ENCODE measurements at places on chromosomes 3 and 15.

DNA sequence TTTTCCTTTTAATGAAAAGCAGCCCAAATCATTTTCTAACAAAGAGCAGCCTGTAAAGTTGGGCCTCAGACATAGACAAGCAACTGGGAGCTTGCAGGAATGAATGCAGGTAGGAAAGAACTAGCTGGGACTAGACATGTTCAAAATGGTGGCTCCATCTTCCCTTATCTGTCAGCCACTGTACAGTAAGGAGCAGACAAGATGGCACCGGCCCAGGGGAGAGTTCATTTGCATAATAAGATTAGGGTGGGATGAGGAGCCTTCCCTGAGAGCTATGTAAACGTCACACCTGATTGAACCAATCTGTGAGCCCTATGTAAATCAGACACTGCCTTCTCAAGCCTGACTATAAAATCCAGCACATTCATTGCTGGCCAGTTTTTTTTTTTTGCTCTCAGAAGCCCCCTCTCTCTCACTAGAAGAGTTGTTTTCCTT lies 59.7 kb upstream of the GK5 start:
- DNase-seq, result no peak

GRCh38 chr3:14412831-14413380 lies 10.5 kb downstream of the SLC6A6 start:
- DNase-seq, result no peak

DNA sequence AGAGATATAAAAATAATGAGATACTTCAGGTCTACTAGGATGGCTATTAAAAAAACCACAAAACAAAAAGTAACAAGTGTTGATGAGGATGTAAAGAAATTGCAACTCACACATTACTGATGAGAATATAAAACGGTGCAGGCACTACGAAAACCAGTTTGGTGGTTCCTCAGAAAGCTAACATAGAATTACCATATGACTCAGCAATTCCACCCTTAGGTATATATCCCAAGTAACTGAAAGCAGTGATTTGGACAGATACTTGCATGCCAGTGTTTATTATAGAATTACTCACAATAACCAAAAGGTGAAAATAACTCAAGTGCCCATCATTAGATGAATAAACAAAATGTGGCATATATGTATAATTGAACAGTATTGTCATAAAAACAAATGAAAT lies 87.5 kb upstream of the MELTF start:
- no peak for DNase-seq

- no peak for DNase-seq
These were observed 84.2 kb upstream of the ABHD2 start for GRCh38 chr15:89003865-89004725.

- no peak for DNase-seq
These were observed 78.3 kb upstream of the ATP11B start for GRCh38 chr3:182715006-182715405.

- no peak for DNase-seq
These were observed 20.9 kb downstream of the RAB5A start for GRCh38 chr3:19967812-19968211.

DNA sequence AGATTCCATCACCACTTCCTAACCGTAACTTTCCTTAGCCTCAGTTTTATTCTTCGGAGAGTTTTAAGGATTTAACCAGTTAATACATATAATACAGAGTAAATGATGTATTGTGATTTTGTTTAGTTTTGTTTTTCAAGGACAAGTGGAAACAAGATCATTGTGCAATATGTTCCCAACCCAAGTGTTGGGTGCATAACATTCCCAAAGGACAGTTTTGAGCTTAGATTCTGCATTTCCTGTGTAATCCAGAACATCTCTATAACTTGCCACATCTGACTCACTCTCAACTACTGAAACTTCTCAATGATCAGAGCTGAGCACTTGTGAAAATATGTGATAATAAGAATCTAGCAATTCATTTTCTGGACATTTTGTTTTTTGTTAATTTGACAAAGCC lies 466.1 kb upstream of the PPP2R3A start:
- no peak for DNase-seq

DNA sequence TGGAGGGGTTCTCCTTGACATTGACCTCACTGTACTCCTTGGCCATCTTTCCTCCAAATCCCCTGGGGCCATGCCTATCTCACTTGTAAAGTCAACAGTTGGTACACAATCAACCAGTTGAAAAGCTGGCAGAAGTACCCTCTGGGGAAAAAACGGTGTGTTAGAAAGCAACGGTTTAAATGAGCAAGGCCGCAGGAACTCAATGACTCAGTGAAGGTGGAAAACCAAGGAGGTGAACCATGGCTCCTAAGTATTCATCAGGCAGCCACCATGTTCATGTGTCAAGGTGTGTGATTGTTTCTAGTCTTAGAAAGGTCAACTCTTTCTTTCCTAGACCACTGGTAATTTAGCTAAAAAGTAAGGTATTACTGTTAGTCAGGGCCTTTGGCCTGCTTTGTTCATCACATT lies 130.9 kb upstream of the SATB1 start:
- DNase-seq, result no peak

GRCh38 chr15:98673133-98673532 lies 24.8 kb downstream of the IGF1R start:
- no peak for DNase-seq

- no peak for DNase-seq
These were observed 57.5 kb upstream of the SLC6A1 start for GRCh38 chr3:10935028-10935427.

DNA sequence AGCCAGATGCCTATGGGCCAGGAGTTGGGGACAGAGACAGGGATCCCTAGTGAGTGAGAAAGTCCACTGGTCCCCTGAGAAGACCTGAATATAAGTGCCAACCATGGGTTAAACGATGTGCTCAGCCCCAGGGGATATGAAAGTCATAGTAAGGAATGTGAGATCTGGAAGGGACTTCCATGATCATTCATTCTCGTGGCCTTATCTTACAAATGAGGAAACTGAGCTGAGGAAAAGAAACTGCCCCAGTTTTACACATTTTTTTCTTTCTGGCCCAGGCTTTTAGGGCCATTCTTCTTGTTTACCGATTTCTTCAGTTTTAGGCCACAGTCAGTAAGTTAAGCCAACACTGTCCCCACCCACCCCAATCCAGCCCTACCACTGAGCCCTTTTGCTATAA lies 11.1 kb downstream of the CD80 start:
- no peak for DNase-seq

DNA sequence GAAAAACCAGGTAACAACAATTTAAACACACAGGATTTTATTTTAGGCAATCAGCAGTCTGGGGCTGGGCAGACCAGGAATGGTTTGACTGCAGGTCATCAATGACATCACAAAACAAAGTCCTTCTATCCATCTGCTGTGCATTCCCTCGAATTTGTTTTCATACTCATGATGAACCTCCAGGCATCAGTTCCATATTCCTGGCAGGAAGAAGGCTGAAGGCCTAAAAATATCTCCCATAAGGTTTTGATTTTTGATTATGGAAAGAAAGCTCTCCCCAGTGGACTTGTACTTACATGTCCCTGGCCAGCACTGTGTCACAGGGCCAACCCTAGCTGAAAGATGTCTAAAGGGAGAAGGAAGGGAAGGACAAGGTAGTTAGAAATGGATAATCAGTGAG lies 107.4 kb downstream of the PEAK1 start:
- no peak for DNase-seq

DNA sequence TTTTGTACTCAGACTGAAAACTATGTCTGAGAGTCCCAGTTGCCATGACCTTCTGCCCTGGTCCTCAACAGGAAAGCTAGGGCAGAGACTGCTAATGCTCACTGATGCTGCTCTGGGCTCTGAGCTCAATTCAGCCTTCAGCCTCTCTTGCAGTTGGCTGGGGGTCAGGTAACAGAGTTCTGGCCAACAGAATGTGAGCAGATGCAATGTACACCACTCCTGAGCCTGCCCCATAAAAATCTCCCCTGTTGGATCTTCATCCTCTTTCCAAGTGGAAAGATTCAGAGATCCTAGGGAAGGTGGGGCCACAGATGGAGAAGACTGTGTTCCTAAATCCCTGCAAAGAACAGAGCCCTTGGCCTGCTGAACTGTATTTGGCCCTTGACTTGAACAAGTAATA lies 87.8 kb downstream of the PDZRN3 start:
- no peak for DNase-seq

- DNase-seq, result no peak
These were observed 54.4 kb downstream of the ISG20 start for GRCh38 chr15:88693191-88693590.

DNA sequence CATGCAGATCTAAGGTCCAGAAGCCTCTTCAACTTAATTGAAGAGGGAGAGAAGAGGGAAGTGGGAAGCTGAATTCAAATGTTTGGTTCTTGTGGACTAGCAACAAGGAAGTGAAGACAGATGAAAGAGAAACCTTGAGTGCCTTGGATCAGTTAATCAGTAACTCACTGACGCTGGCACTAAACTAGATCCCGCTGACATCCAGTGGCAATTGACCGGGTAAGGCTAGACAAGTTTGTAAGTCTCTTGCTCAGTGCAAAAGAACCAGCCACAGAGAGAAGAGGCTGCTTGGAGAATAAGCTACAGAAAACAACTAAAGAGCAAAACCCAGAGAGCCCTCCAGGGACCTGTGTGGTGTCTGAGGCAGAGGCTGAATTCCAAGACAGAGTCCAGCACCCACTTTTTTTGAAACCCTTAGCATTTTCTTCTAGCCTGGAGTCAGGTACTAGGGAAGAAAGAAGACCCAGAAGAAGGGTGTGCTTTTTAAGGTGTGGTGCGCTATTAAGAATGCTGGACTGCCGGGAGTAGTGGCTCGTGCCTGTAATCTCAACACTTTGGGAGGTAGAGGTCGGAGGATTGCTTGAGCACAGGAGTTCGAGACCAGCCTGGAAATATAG lies 6.9 kb downstream of the PLCH1 start:
- DNase-seq, result no peak

DNA sequence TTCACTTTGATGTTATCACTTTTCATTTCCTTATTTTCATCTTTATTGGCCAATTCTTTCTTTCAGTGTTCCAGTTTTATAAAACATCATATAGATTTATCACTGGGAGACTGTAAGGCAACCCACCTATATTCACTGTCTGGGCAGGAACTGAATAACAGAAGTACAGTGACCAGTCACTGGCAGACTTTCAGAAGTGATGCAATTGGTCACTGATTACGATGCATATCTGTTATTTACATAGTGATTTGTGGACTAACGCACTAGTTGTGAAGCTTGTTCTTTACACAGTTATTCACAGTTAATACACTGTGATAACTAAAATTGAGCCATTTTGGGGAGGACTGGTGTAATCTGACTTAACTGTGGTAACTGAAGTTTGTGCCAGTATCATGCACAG lies 190.2 kb upstream of the DPH6 start:
- DNase-seq, result no peak

- DNase-seq, result no peak
These were observed 5.5 kb upstream of the CLN6 start for GRCh38 chr15:68235022-68235421.

DNA sequence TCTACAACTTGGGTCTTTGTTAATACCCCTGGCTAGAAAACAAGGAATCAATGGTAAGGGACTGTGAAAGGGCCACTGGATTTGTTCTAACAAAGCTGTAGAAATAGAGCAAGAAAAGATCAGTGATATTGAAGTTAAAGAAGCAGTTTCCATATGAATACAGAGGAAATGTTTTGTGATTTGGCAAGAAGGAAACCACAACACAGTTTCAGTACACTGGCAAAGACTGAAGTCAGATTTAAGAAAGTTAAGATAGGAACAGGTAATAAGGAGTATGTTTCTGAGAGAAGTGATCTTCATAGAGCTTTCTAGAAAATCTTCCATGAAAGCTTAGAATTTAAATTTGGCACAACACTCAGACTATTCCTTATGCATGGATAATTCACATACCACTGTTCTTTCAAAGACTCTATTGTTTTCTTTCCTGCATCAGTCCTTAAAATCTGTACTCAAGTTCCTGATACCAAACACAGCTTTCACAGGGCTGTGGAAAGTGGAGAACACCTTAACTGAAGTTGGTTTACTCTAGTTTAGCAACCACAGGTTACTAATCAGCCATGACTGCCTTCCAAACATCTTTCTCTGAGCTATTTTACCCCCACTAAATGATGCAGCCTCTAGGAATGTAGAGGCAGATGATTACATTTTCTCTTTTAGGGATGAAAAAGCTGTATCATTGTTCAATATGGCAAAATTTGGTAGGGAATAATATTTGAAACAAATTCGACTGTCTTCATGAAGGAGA lies 32.4 kb upstream of the ALCAM start:
- DNase-seq, result no peak

- DNase-seq, result no peak
These were observed 66.1 kb upstream of the NR2F2 start for GRCh38 chr15:96264351-96264798.

- no peak for DNase-seq
These were observed 77.9 kb downstream of the ITPR1 start for GRCh38 chr3:4570840-4571621.

GRCh38 chr3:103181160-103181559 lies 746.3 kb downstream of the ZPLD1 start:
- DNase-seq, result no peak

DNA sequence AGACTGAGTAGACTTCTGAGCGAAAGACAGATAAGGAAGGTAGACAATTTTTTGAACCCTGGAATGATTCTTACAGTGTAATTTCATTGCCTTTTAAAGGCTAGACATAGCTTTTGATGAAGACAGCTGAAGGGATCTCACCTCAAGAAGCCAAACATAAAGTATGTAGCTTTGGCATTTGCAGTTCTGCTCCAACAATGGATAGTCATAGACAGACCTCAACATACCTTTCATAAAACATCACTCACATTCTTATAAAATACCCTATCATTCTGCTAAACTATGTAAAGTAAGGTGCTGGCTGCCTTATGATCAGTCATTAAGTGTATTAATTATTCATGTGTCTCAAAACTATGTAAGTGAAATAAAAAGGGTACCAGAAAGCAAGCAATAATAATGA lies 70.0 kb downstream of the UBE3A start:
- DNase-seq, result no peak

GRCh38 chr3:100030346-100030745 lies 84.0 kb downstream of the FILIP1L start:
- DNase-seq, result no peak

GRCh38 chr3:67017211-67017610 lies 19.1 kb downstream of the KBTBD8 start:
- no peak for DNase-seq

DNA sequence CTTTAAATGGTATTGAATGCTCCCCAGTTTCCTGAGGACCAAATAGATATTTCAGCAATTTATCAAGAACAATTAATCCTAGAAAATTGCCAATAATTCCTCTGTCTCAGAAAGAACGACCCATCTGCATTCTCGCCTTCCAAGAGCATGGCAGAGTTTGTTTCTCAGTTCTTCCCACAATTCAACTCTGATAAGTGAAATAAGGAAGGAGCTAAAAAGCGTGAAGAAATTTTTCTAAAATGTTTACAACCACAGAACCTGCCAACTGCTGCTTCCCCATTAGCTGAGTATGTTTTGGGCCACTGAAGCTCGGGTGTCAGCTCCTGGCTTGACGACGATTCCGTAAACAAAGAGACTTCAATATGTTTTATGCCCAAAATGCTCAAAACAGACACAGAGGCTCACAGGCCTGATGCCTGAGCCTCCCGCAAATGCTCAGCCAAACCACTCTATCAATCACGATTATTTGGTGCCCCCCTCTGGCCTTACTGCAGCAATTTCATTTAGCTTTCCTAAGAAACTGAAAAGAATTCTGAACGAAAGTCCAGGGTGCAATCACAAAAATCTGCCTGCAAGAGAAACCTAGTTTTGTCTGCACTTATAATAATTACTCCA lies 259.2 kb upstream of the CCDC54 start:
- no peak for DNase-seq

GRCh38 chr15:34239151-34239808 lies 14.5 kb downstream of the EMC4 start:
- no peak for DNase-seq

- DNase-seq, result no peak
These were observed 269.6 kb upstream of the ST8SIA2 start for GRCh38 chr15:92123962-92124656.
